ENCODE measurements at places on chromosomes 3 and 15. TPM values are rescaled to one million over a fixed set of nuclear protein-coding genes. Genes with fewer than 3 reads are reported as not detected.

The GRAMD2A gene
- total RNA-seq: 4.4 TPM

The ESYT3 gene
- total RNA-seq: 4.4 TPM

The ANKRD63 gene
- 2.3 TPM for total RNA-seq

The PRSS50 gene
- total RNA-seq: not detected

The OSBPL10 gene
- 17.1 TPM for total RNA-seq

The MOBP gene
- total RNA-seq: 0.92 TPM

The SMAD6 gene
- 3.5 TPM for total RNA-seq

The EIF4A2 gene
- total RNA-seq: 877 TPM

The HIGD2B gene
- total RNA-seq: not detected

The CCNDBP1 gene
- 31.1 TPM for total RNA-seq

The FSTL1 gene
- total RNA-seq: 43.6 TPM

The ZNF385D gene
- total RNA-seq: 36.7 TPM

The SCN11A gene
- 0.46 TPM for total RNA-seq

The DUOXA2 gene
- not detected for total RNA-seq

The GATA2 gene
- total RNA-seq: 1.2 TPM

The PLOD2 gene
- 45.0 TPM for total RNA-seq

The ATP2B2 gene
- total RNA-seq: 73.4 TPM

The C3orf22 gene
- not detected for total RNA-seq

The WNT7A gene
- 12.9 TPM for total RNA-seq

The TM4SF18 gene
- 4.8 TPM for total RNA-seq

The TMF1 gene
- total RNA-seq: 40.1 TPM

The GOLGA8T gene
- 0.69 TPM for total RNA-seq

The HIGD1A gene
- 159 TPM for total RNA-seq

The LDHAL6B gene
- total RNA-seq: not detected
